Fibroblast of skin of left quadriceps (primary cell): ENCODE measurements at places on chromosomes 6 and 20.
A peak's percentile ranks its signal among the peaks of the same experiment; 100 is the strongest.

DNA sequence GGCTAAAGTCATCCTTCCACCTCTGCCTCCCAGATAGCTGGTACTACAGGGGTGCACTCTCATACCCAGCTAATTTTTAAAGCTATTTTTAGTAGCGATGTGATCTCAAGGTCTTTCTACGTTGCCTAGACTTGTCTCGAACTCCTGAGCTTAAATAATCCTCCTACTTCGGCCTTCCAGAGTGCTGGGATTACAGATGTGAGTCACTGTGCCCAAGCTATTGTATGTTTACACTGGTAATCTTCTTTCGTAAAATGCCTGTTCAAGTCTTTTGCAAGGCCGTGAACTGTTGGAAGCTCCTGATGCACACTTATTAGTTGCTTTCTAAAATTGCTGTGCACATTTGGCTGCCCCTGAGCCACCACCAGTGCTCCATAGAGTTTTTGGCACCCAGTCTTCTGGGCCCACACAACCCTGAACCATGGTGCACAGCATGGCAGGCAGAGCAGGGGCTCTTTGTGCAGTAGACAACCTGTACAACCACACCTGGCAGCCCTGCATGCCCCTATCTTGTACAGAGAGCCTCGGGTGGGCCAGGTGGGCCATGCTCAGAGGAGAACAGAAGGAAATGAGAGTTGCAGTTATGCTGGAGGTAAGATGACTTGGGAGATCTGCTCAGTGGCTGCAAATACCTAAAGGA lies 33.3 kb downstream of the PDRG1 start:
- DNase-seq = no peak

- no peak for DNase-seq
Measured at GRCh38 chr6:25056130-25056529, 120.4 kb upstream of the RIPOR2 start.

DNA sequence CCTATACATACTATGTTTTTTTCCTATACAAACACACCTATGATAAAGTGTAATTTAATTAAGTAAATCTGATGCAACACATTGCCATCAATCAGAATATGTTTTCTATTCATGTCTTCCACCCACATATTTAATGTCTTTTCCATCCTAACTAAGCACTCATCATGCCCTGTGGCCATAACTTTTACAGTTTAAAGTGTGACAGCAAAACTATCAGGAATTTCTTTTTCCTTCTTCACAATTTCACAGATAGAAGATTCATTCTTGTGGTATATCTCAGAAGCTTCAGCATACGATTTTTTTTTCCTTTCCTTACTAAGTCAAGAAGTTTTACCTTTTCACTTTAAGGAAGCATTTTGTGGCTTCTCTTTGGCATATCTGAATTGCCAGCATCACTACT lies 7.0 kb upstream of the BEND6 start:
- DNase-seq = no peak

GRCh38 chr6:170235391-170236125 lies 55.3 kb downstream of the DLL1 start:
- DNase-seq = no peak

DNA sequence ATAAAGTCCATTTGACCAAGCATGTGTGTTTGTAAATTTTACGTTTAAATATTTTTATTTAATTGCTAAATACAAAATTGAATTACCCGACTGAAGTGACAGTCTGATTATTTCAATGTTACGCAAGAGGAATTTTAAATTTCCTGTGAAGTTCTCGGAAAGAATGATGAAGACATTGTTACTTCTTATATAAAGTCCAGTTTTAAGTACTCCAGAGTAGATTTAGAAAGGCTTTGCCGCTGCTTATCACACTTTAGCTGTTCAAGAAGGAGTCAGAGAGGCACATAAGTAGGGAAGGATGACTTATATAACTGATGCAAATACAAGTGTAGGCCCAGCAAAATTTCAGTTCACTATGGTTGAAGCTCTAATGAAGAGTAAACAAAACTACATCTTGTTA lies 265.1 kb upstream of the CITED2 start:
- DNase-seq = no peak

DNA sequence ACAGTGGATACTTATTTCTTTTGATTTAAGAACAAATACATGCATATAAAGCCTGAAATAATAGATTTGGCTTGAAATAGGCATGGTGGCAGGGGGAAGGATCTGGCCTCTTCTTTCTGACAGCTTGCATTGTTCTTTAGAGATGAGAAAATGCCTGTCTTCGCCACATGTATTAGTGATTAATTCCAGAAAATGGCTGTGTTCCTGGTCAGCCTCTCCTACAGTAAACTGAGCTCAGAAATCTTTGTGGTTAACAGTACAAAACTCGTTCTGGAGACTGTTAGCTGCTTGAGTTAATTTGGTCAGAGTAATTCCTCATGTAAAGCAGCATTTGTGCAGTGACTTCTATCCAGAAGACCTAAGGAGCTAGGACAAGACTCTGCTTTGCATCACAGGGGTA lies 151.5 kb downstream of the EYA4 start:
- peak; percentile 3 for DNase-seq

DNA sequence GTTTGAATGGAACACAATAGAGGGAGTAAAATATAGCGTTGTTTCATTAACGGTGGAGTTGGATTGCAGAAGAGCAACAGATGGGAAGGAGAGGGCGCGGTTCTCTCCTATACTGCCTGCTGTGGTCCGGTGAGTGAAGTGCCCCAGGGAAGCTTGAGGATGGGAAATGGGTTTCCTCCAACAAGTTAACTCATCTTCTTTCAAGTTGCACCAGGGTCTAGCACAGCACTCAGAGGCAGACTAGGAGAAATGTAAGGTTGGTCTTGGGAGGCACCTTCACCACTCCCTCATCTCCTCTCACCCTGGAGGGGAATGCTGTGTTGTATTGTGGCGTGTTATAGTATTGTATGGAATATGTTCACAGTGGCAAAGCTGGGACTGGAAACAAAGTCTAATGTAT lies 96.9 kb upstream of the SLC24A3 start:
- no peak for DNase-seq

GRCh38 chr20:58519940-58520712 lies 4.9 kb upstream of the APCDD1L start:
- no peak for DNase-seq

- no peak for DNase-seq
Measured at GRCh38 chr6:139425780-139426179, 51.3 kb upstream of the CITED2 start.

DNA sequence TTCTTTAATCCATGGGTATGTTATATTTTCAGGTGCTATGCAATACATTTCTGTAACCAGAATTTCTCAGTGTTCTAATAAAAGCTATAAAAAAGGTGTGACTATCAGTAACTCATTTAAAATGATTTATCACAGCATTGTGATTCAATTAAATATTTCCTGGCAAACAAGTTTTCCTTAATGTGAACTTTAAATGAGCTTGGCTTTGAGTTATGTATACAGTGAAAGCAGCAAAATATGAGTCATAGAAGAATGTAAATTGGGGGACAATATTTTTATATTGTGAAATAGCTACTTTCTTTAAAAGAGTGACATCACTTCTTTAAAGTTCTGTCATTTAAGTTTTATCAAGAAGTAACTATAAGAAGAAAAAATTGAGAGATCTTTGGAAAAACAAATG lies 484.9 kb upstream of the MAN1A1 start:
- DNase-seq = no peak

GRCh38 chr6:169164451-169164850 lies 89.2 kb downstream of the THBS2 start:
- no peak for DNase-seq

DNA sequence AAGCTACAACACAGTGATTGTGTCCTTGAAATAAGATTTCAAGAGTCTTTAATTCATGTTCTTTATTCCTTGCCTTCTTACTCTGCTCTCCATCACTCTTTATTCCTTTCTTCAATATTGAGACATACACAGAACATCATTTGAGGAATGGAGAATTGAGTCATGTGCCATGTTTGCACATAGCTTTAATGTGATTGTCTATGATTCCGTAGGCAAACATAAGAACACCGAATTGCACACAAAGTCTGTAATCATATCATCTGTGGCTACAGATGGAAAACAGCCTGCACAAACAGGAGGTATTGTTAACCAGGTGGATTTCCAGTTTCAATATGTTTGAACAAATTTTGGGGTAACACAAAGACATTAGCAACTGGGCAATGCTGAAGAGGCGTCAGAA lies 571.6 kb upstream of the GJE1 start:
- DNase-seq = no peak

DNA sequence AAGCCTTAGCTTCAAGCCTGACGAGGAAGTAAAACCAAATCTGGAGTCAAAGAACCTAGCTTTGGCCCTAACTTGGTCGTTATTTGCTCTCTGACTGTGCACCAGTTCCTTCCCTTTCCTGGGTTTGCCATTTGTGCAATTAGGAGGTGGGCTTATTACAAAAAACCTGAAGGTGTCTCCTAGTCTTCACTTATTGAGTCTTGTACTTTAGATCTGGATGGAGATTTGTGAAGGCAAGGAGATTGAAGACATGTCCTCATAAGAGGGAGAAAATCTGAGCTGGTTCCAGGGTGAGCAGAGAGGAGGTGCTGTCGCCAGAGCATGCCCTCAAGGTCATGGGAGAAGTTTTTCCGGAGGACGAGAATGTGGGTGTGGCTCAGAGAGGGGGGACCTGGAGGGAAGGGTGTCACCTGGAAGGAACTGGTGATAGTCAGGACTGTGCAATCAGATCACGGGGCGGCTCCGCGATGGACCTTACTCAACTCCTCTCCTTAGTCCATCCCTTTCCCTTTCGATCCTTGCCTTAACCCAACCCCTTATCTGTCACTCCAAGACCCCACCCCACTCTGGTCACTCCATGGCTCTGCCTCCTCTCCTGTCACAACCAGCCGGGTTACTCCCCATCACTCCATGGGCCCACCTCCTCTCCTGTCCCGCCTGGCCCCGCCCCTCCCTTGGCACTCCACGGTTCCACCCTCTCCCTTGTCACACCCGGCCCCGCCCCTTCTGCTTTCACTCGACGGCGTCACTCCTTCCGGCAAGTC lies 588 bp upstream of the ACSS2 start:
- peak; percentile 95 for DNase-seq

DNA sequence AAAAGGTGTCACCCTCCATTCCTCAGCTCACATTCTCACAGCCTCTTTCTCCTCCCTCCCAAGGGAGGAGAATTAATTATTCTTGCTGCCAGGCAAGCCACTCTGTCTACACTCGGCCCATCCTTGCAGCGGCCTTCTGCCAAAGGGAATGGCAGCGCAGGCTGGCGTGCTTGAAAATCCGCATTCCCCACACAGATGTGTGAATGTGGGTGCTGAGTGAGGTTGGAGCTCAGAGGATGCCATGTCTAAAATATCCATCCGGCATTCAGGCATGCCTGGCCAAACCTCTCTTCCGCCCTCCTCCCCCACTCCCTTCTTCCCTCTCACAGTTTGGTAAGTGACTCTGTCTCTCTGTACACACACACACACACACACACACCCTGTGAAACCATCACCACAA lies 27.7 kb downstream of the PNPLA1 start:
- no peak for DNase-seq

GRCh38 chr6:39769012-39769411 lies 23.2 kb upstream of the DAAM2 start:
- DNase-seq = no peak
